ENCODE measurements at places on chromosomes 2 and 18.

DNA sequence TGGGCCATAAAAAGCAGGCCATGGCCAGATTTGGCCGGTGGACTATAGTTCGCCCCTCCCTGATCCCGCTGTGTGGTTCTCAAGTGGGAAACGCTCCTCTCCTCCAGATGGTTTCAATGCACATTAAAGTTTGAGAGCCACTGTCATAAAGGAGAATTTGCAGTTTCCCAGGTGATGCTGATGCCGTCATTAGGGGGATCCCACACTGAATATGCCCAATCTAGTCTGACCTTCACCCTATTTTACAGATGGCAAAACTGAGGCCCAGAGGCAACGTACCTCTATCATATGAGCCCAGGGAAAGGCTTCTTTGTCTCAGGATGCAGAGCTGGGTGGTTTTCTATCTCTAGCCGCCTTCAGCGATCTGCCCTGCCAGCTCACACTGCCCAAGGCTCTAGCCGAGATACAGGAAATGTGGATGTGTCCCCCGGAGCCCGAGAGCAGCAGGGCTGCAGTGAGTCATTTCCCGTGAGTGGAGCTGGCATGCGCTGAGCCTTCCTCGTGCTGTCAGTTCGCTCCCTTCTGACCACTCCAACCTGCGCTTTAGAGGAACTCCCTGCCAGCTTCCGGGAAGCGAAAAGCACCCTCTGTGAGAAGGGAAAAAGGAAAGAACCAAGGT, 116.2 kb downstream of the SMAD7 start:
- peak; percentile 42 for DNase-seq

DNA sequence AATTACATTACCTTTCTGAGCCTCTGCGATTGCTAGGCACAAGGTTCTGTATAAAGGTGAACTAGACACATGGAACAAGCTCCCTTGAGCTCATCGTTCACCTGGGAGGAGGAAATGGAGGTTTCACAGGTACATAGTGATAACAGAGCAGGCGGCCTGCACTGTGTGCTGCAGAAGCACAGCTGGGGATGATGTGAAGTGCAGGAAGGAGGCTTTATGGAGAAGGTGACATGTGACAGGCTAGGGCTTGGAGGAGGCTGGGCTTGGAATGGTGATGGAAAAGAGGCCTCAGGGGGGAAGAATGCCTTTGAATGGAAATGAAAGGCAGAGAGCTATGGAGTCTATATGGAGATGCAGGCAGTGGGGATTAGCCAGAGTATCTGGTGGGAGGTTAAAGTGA, 22.9 kb downstream of the MARCHF4 start:
- no peak for DNase-seq

DNA sequence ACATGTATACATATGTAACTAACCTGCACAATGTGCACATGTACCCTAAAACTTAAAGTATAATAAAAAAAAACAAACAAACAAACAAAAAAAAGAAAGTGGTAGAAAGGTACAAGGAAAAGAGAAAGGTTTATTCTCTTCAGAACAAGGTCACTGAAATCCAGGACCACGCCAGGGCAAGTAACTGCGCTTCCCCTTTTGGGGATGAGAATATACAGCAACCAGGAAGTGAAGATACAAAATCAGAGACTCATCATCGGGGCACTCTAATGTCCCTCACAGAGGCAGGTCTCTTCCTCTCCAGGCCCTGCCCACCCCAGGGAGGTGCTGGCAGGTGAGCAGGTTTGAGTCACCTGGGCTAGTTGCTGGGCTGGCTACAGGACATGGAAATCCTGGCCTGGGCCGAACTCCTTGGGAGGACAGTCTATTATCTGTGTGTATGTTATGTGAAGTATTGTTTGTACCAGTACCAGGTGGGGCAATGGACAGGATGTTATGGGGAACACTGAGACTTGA, 100.4 kb upstream of the GPR45 start:
- DNase-seq = no peak

- DNase-seq = peak; percentile 59
These were observed at the start of gene FAM110C for GRCh38 chr2:46471-47345. Gene FAM110C (minus strand): TSS chr2:46505. CDS start chr2:46385, 120 bp downstream.

- no peak for DNase-seq
These were observed 616.7 kb downstream of the GALR1 start for GRCh38 chr18:77866351-77866750.

- no peak for DNase-seq
These were observed 108.6 kb upstream of the FZD7 start for GRCh38 chr2:201925056-201925455.

DNA sequence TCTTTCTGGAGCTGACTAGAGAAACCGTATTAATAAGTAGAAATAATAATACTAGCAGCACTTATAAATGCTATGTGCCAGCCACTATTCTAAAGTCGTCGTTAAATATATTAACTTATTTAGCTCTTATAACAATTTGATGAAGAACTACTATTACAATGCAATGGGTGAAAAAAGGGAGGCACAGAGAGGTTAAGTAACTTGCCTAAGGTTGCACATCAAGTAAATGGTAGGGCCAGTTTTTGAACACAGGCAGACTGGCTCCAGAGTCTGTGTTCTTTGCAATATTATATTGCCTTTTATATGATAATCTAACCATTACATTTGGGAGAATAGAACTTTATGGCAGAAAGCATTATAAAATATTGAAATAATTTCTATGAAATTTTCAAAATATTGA, 17.6 kb downstream of the INPP1 start:
- no peak for DNase-seq

GRCh38 chr2:23489471-23490322, 104.7 kb downstream of the KLHL29 start:
- no peak for DNase-seq

DNA sequence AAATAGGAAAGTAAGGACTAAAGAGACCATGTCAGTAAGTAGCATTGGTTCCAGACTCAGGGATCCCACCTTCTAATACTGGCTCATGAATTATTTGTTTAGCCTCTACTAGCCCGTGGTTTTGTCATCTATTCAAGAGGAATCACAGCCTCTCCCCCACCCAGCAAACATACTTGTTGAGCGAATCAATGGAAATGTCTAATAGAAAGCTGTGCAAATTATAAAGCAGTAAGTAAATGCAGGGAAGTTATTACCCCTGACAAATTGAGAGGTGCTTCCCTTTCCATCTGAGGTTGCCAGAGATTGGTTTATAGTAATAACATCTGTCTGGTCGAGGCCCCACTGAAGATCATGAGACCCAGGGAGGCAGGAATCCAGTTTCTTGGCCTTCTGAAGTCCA, 219.3 kb upstream of the OSR1 start:
- no peak for DNase-seq

DNA sequence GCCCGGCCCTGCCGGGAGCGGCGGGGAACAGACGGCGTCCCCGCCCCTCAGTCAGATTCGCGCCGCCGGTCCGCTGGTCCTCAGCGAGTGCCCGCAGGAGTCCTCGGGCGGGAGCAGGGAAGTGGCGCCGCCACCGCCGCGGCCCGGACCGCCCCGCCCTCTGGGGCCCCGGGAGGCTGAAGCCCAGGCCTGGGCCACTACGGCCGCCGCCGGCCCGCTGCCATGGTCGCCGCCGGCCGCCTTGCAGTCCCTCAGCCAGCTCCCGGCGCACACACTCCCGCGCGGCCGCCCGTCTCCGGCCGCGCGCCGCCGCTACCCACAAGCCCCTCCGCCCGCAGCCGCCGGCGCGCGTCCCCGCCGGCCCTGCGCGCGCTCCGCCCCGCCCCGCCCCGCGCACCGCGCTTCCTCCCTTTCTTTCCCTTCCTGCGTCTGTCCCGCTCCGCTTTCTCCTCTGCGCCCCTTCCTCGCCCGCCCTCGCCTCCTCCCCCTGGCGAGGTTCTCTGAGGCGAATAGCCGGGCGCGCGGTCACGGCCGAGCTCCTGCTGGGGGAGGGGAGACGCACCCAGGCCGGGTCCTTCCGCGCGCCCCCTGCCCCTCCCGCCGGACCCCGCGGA, at the start of gene ROCK2:
TSS of gene ROCK2 (minus strand) at position 295 of the 614 bp plus-strand sequence. CDS start 500 bp downstream, outside the sequence.
- peak; percentile 79 for DNase-seq

DNA sequence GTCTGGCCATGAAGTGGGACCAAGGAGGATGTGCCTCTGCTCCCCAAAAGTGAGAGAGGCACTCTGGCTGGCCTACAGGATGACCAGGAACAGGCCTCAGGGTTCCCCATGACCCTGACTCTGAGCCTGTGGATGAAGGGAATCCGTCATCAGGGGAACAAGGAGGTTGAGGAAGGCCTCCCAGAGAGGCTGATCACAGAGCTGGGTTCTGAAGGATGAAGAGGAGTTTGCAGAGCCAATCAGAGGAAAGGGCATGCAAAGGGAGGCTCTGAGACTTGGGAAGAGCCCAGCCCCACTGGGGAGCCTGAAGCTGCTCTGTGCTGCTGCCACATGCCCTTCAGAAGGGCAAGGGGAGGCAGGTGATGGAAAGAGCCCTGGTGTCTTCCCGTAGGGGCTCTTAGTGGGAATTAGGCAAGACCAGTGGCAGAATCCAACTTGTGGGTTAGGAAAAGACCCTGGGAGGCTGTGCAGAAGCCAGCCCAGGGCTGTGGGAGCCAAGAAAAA, 141.3 kb upstream of the ID2 start:
- no peak for DNase-seq

- DNase-seq = no peak
These were observed 436.6 kb downstream of the IRS1 start for GRCh38 chr2:226362980-226363379.

DNA sequence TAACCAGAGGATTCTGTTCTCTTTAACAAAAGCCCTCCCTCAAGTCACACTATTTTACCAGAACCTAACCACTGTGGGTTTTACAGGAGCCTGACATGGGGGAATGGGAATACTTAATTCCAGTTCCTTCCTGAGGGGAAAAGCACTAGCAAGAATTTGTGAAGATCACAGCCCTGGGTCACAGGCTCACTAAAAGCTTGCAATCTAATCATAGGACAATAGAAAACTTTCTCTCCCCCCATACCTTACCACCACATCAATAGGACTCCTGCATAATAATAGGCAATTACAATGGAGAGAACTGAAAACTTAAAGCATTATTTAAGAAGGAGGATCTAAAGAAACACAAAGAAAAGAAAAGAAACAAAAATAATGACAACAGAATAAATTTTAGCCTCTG, 225.8 kb upstream of the ZNF804A start:
- DNase-seq = no peak

- DNase-seq = no peak
These were observed 29.2 kb downstream of the COPS9 start for GRCh38 chr2:240106765-240107476.

GRCh38 chr2:150850641-150851040, 363.2 kb upstream of the RND3 start:
- no peak for DNase-seq

GRCh38 chr18:77300579-77300978, 50.9 kb downstream of the GALR1 start:
- no peak for DNase-seq

DNA sequence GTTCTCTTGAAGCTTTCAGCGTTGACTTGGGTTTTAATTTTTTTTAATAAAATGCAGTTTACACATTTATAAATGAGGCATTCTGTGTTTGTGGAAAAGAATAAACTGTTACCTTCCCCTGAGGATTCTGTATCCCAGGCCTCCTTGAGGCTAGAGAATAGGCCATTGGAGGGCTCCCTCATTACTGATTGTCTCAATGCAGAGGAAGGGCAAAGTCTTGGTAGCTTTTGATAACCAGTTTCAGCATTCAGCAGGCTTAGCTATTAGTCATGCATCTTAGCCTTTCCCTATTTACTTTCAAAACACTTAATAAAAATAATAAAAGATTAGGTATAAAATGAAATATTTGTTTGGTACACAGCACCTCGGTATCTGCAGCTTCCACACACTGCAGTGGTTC, 58.1 kb upstream of the OTX1 start:
- DNase-seq = no peak

- DNase-seq = no peak
These were observed 212.7 kb upstream of the SLC14A2 start for GRCh38 chr18:45402485-45403056.

- no peak for DNase-seq
These were observed 14.4 kb upstream of the SMIM21 start for GRCh38 chr18:75441896-75442295.

DNA sequence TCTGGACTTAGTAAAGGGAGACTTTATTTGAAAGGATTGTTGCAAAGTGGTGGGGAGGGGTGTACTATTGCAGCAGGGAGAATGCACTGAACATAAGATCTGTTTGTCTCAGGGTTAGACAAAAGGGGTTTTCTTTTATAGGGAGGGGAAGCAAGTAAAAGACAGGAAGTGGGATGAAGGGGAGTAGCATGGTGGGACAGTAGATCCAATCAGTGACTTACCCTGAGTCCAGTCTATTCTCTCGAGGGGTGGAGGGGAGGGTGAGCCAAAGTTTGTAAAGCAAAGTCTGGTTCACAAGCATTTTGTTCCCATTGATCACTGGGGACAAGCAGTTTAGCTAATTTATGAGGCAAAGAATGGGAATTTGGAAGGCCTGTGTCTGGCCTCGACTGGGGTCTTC, 35.0 kb upstream of the CYP27C1 start:
- no peak for DNase-seq
